Stomach (tissue), 19 donors: ENCODE measurements at places on chromosomes 1 and 21. TPM values are rescaled to one million over a fixed set of nuclear protein-coding genes. Genes with fewer than 3 reads are reported as not detected.

The MIGA1 gene
- 40.6 TPM for total RNA-seq

The SH2D1B gene
- total RNA-seq = not detected

GRCh38 chr1:234168061-234168724 is 205.1 kb upstream of the COA6 start:
- H3K4me1 ChIP-seq = no peaks in the 10 kb centered on the region
- H3K27ac ChIP-seq = no peak overlapping the region
- no peaks in the 10 kb centered on the region for H3K27me3 ChIP-seq
- H3K4me3 ChIP-seq = no peak overlapping the region
- no peaks in the 10 kb centered on the region for H3K36me3 ChIP-seq
- no peak for DNase-seq

GRCh38 chr1:65343286-65343685 is 33.9 kb downstream of the DNAJC6 start:
- H3K4me1 ChIP-seq = no peaks in the 10 kb centered on the region
- no peaks in the 10 kb centered on the region for H3K27me3 ChIP-seq
- no peaks in the 10 kb centered on the region for H3K36me3 ChIP-seq
- DNase-seq = no peak
- H3K27ac ChIP-seq = no peak overlapping the region
- no peak overlapping the region for H3K4me3 ChIP-seq

DNA sequence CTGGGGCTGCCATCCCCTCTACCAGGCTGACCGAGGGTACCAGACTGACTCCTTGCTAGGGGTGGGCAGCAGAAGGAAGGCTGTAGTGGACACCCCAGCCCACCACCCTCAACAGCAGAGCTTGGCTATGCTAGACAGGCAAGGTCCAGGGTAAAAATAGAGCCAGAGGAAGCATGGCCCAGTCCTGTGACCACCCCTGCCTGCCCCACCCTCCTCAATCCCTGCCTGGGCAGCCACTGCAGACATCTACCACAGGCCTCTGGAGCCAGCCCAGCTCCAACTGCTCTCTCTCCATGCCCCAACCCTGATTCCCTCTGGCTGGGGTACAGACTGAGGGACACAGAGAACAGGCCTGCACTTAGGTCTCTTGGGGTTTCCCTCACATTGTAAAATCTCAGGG is 1.7 kb downstream of the S100A1 start:
- no peak overlapping the region for H3K4me3 ChIP-seq
- no peaks in the 10 kb centered on the region for H3K36me3 ChIP-seq
- H3K27me3 ChIP-seq = no peaks in the 10 kb centered on the region
- H3K27ac ChIP-seq = peak overlapping the region; percentile 90
- DNase-seq = no peak
- H3K4me1 ChIP-seq = peaks cover 61% of the 10 kb centered on the region

- no peak overlapping the region for H3K4me3 ChIP-seq
- no peaks in the 10 kb centered on the region for H3K27me3 ChIP-seq
- DNase-seq = peak; percentile 40
- no peaks in the 10 kb centered on the region for H3K4me1 ChIP-seq
- no peak overlapping the region for H3K27ac ChIP-seq
Measured at GRCh38 chr21:33622253-33622652, 19.3 kb downstream of the CRYZL1 start.
